Type B pancreatic cell (in vitro differentiated cells): ENCODE measurements at places on chromosomes 16 and 17. TPM values are rescaled to one million over a fixed set of nuclear protein-coding genes. Genes with fewer than 3 reads are reported as not detected.
A peak's percentile ranks its signal among the peaks of the same experiment; 100 is the strongest.

The HS3ST3B1 gene
- total RNA-seq: 6.6 and 12.9 TPM in 2 replicates

The DLG4 gene
- total RNA-seq: 7.8 and 46.1 TPM in 2 replicates

The SYT17 gene
- 10.7 and 24.8 TPM in 2 replicates for total RNA-seq

The PPP1R1B gene
- total RNA-seq: 1.8 and 3.7 TPM in 2 replicates

GRCh38 chr17:6098050-6098822 is 28.1 kb downstream of the WSCD1 start:
- peaks cover 7% of the 10 kb centered on the region for H3K27me3 ChIP-seq
- no peak overlapping the region for H3K4me3 ChIP-seq
- no peak for DNase-seq
- H3K27ac ChIP-seq: no peak overlapping the region
- peaks cover 7% of the 10 kb centered on the region for H3K4me1 ChIP-seq

GRCh38 chr17:7004398-7005253 is 7.8 kb upstream of the RNASEK start:
- H3K27ac ChIP-seq: peak overlapping the region; percentile 50
- H3K4me1 ChIP-seq: peaks cover 6% of the 10 kb centered on the region
- peaks cover 26% of the 10 kb centered on the region for H3K36me3 ChIP-seq
- H3K27me3 ChIP-seq: no peaks in the 10 kb centered on the region

DNA sequence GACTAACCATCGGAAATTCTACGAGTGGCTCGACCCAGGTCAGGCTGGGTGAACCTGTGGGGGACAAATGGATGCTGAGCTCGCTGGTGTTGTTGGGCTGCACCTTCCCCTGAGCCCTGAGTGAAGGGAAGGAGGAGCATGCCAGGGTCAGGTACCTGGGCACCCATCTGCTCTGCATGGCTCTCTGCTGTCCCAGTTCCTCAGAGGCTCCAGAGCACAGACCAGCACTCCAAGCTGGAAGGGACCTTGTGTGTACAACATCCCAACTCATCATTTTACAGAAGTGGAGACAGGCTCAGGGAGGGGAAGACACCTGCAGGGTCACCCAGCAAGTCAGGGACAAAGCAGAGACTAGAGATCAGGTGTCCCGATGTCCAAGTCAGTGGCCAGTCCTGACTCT is 84.9 kb upstream of the NLRP1 start:
- H3K27me3 ChIP-seq: peaks cover 34% of the 10 kb centered on the region
- H3K36me3 ChIP-seq: no peaks in the 10 kb centered on the region
- DNase-seq: peak; percentile 8
- H3K27ac ChIP-seq: no peak overlapping the region
- H3K4me3 ChIP-seq: no peak overlapping the region
- H3K4me1 ChIP-seq: peaks cover 12% of the 10 kb centered on the region

DNA sequence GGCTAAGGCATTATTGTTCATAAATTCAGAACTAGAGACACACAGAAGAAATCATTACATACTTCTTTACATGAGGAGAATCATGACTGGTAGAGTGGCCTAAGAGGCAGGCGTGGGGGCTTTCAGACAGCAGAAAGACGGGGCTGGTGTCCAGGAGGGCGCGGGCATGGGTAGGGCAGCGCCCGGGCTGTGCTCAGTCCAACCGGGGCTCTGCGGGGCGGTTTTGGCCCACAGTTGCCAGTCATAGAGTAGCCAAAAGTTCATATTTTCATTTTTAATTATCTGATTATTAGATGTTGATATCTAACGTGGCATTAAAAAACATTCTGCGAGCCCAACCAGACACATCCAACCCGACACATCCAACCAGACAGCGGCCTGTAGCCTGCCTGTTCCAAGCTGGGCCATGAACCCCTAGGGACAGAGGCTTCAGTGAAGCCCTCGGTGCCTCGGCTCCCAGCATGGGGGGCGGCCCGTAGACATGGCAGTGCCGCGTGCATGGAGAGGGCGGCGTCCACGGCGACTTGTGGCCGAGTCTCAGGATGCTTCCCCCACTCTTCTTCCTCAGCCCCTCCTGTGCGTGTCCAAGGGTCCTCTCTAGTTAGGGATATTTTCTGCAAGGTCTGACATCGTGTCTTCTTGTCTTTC is 162.4 kb upstream of the CHMP6 start:
- peaks cover 4% of the 10 kb centered on the region for H3K36me3 ChIP-seq
- H3K4me1 ChIP-seq: peaks cover 28% of the 10 kb centered on the region
- H3K27me3 ChIP-seq: no peaks in the 10 kb centered on the region
- no peak for DNase-seq
- no peak overlapping the region for H3K27ac ChIP-seq

DNA sequence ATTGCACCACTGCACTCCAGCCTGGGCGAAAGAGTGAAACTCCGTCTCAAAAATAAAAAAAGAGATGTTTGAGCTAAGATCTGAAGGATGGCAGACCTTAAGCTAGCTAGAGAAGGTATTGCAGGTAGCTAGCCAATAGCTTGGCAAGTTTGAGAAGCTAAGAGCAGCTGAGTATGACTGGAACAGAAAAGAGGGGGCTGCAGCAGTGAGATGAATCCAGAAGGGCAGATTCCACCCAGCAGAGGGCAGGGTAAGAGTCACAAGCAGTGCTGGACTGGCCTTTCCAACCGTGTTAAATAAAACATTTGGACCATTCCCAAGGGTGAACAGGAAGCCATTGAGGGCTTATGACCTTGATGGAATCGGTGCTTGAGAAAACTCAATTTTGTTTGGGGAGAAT is 5.7 kb upstream of the PHAF1 start:
- H3K27ac ChIP-seq: peak overlapping the region; percentile 46
- H3K4me1 ChIP-seq: peaks cover 9% of the 10 kb centered on the region
- H3K4me3 ChIP-seq: no peak overlapping the region

- H3K4me1 ChIP-seq: no peaks in the 10 kb centered on the region
- no peak overlapping the region for H3K4me3 ChIP-seq
- DNase-seq: no peak
- H3K27me3 ChIP-seq: peaks cover 25% of the 10 kb centered on the region
- H3K36me3 ChIP-seq: no peaks in the 10 kb centered on the region
- no peak overlapping the region for H3K27ac ChIP-seq
Observed at GRCh38 chr17:8392274-8392673, 5.4 kb downstream of the RNF222 start.

- no peak overlapping the region for H3K27ac ChIP-seq
- H3K4me1 ChIP-seq: peaks cover 54% of the 10 kb centered on the region
- peaks cover 3% of the 10 kb centered on the region for H3K27me3 ChIP-seq
- no peak for DNase-seq
- H3K36me3 ChIP-seq: no peaks in the 10 kb centered on the region
Observed at GRCh38 chr16:27240948-27241531, 27.5 kb downstream of the NSMCE1 start.

- no peak for DNase-seq
- peaks cover 27% of the 10 kb centered on the region for H3K4me1 ChIP-seq
- peak overlapping the region; percentile 37 for H3K4me3 ChIP-seq
- H3K27me3 ChIP-seq: no peaks in the 10 kb centered on the region
- H3K27ac ChIP-seq: no peak overlapping the region
Observed at GRCh38 chr16:89431158-89431584, 59.2 kb downstream of the ANKRD11 start.

- H3K27ac ChIP-seq: peak overlapping the region; percentile 41
- peaks cover 8% of the 10 kb centered on the region for H3K36me3 ChIP-seq
- H3K4me3 ChIP-seq: no peak overlapping the region
- H3K4me1 ChIP-seq: peaks cover 14% of the 10 kb centered on the region
- no peaks in the 10 kb centered on the region for H3K27me3 ChIP-seq
Observed at GRCh38 chr17:80816241-80817103, 175.2 kb upstream of the CHMP6 start.

- no peak for DNase-seq
- peaks cover 2% of the 10 kb centered on the region for H3K27me3 ChIP-seq
- no peak overlapping the region for H3K27ac ChIP-seq
Observed at GRCh38 chr16:82867485-82867884, 240.7 kb downstream of the CDH13 start.

DNA sequence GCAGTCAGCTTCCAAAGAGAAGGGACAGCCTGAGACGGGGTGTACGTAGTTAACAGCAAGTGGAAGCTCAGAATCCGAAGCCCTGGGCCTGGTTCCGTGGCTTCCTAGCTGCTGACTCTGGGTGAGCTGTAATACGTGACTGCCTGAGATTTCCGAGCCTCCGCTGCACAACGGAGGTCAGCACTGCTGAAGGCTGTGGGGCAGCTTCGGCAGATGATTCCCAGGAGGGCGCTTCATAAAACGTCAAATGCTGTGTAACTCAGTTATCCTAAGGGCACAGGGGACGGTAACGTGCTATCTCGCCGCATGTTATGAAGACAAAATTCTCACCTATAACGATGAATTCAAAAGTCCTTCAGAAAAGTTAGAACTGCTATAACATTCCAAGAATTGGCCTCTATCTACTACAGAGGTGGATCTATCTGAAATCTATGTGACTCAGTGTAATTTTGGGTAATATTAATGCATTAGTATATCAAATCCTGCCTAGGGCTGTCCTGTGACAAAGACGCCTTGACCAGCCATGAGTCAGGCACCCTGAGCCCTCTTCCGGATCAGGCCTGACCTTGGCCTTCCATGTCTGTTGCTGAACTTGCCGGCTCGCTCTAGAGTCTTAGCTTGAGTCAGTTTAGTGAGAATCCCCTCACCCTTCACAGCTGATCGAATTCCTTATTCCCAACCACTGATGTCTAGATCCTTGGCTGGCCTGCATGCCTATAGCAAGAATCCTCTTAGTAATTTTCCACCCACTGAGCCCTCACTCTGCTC is 43.5 kb downstream of the MARF1 start:
- DNase-seq: no peak
- peaks cover 37% of the 10 kb centered on the region for H3K36me3 ChIP-seq
- H3K27ac ChIP-seq: no peak overlapping the region
- no peaks in the 10 kb centered on the region for H3K27me3 ChIP-seq
- no peaks in the 10 kb centered on the region for H3K4me1 ChIP-seq
- no peak overlapping the region for H3K4me3 ChIP-seq

DNA sequence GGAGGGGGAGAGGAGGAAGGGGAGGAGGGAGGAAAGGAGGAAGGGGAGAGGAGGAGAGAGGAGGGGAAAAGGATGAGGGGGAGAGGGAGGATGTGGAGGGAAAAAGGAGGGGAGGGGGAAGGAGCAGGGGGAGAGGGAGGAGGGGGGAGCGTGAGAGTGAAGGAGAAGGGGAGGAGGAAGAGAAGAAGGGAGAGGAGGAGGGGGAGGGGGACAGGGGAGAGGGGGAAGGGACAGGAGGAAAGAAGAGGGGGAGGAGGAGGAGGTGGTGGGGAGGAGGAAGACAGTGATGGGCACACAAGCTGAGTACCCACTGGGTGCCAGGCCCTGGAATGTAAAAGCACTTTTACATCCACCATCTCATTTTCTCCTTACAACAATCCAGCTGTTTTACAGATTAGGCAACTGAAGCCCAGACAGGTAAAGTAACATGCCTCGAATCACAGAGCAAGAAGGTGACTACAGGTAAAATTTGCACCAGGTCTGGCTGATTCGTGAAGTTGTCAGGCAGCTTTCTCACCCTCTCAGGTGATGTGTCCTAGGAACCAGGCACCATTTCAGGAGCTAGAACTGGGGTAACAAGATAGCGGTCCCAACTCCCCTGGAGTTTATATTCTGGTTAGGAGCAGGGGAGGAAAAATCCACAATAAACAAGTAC is 10.0 kb upstream of the LITAF start:
- no peak overlapping the region for H3K4me3 ChIP-seq
- H3K27ac ChIP-seq: peak overlapping the region; percentile 96
- peaks cover 16% of the 10 kb centered on the region for H3K4me1 ChIP-seq
- H3K36me3 ChIP-seq: no peaks in the 10 kb centered on the region
- no peaks in the 10 kb centered on the region for H3K27me3 ChIP-seq

GRCh38 chr16:83588070-83588469 is 219.7 kb upstream of the HSBP1 start:
- DNase-seq: no peak
- H3K27ac ChIP-seq: no peak overlapping the region
- peaks cover 35% of the 10 kb centered on the region for H3K27me3 ChIP-seq
- peaks cover 16% of the 10 kb centered on the region for H3K4me1 ChIP-seq

DNA sequence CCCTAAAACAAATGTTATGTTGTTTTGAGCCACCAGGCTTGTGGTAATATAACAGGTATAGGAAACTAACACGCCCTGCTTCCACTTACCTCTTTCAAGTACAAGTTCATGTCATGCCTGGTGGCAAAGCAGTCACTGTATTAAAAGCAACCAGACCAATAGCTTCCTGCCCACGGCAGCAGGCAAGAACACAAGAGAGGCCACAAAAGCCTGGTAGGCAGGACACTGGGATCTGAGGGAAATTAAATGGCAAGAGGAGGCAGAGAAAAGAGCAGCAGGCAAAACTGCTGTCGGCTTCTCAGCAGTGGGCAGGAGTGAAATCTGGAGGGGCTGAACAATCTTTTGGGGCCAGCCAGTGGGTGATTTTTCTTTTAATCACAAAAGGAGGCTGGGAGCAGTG is 2.2 kb downstream of the CYTH1 start:
- H3K36me3 ChIP-seq: no peaks in the 10 kb centered on the region
- peaks cover 25% of the 10 kb centered on the region for H3K4me1 ChIP-seq
- H3K4me3 ChIP-seq: peak overlapping the region; percentile 83
- H3K27ac ChIP-seq: peak overlapping the region; percentile 84

GRCh38 chr17:81484195-81484979 is 28.2 kb downstream of the ACTG1 start:
- H3K27ac ChIP-seq: no peak overlapping the region
- peaks cover 10% of the 10 kb centered on the region for H3K27me3 ChIP-seq
- H3K4me1 ChIP-seq: peaks cover 27% of the 10 kb centered on the region
- DNase-seq: peak; percentile 95
- no peaks in the 10 kb centered on the region for H3K36me3 ChIP-seq

DNA sequence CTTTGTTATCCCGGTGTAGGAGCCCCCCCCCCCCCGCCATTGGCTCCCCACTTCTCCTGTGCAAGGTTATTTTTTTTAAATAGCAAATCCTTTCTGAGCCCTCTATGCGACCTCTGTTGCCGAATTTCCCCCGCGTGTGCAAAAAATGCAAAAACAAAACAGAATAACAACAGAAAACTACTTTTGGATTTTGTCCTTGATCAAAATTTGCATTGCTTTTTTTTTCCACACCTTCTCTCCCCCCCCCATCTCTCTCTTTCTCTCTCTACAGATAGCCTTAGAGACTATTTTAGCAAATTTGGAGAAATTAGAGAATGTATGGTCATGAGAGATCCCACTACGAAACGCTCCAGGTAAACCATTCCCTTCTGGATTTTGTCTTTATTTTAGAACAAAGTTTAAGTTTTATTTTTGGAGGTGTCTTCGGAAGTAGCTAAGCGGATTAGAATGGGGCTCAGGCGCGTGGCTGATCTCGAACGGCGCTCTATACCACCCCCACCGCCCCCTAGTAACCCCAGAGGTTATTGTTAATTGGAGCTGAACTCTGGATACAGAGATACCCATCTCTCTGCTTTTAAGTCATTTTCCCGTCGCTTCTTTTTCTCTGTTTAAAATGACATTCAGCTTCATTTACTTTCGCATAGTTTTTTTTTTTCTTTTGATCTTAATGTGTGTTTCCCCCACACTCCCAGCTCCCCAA is 1.0 kb downstream of the MSI2 start:
- peaks cover 29% of the 10 kb centered on the region for H3K36me3 ChIP-seq
- peaks cover 54% of the 10 kb centered on the region for H3K4me1 ChIP-seq
- peak overlapping the region; percentile 76 for H3K27ac ChIP-seq
- H3K27me3 ChIP-seq: no peaks in the 10 kb centered on the region

GRCh38 chr17:32298721-32299579 is 33.3 kb downstream of the RHBDL3 start:
- peak overlapping the region; percentile 49 for H3K27ac ChIP-seq
- peaks cover 24% of the 10 kb centered on the region for H3K4me1 ChIP-seq
- no peaks in the 10 kb centered on the region for H3K36me3 ChIP-seq
- peaks cover 6% of the 10 kb centered on the region for H3K27me3 ChIP-seq

- peaks cover 14% of the 10 kb centered on the region for H3K27me3 ChIP-seq
- H3K36me3 ChIP-seq: no peaks in the 10 kb centered on the region
- H3K4me3 ChIP-seq: no peak overlapping the region
- DNase-seq: no peak
- no peaks in the 10 kb centered on the region for H3K4me1 ChIP-seq
- H3K27ac ChIP-seq: no peak overlapping the region
Observed at GRCh38 chr17:27993161-27993695, 49.2 kb upstream of the NLK start.
